Activated CD4-positive, alpha-beta memory T cell treated with anti-CD3 and anti-CD28 coated beads, Interleukin-2, amount 10 ng/mL, durations not matched to agents 7 days and 5 days (primary cell): ENCODE measurements at places on chromosomes 4 and X. TPM values are rescaled to one million over a fixed set of nuclear protein-coding genes. Genes with fewer than 3 reads are reported as not detected.

GRCh38 chr4:112007391-112007790 is 137.9 kb upstream of the FAM241A start:
- no peak for DNase-seq

- DNase-seq = no peak
Observed at GRCh38 chr4:164177153-164177552, 576.8 kb upstream of the SMIM31 start.

GRCh38 chrX:134599184-134599914 is 58.9 kb downstream of the PLAC1 start:
- no peak for DNase-seq

Gene MGAT4D
- not detected for total RNA-seq

Gene SERTM2
- not detected for total RNA-seq

Gene MAGEC2
- total RNA-seq = not detected
